ENCODE measurements at places on chromosomes 2 and 18.

DNA sequence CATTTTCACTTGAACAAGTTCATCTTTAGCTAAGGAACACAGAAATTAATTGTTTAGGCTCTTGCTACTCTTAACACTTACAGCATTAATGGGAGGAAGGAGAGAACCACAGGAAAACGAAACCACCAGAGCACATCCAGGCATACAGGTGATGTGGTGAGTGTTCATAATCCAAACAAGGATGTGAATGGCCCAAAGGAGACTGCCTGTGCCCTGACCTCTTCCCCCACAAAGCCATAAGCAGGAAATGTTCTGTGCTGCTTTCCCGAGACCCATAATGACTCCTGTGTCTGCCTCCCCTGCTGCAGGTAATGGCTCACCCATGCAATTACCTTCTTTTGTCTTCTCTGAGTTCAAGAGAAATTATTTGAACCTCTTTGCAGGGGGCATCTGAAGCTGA, 295.9 kb upstream of the LINC00305 start:
- no peak for DNase-seq

GRCh38 chr2:156539086-156539860, 103.1 kb downstream of the GPD2 start:
- no peak for DNase-seq

- no peak for DNase-seq
Measured at GRCh38 chr18:32530947-32531651, 60.4 kb upstream of the GAREM1 start.

DNA sequence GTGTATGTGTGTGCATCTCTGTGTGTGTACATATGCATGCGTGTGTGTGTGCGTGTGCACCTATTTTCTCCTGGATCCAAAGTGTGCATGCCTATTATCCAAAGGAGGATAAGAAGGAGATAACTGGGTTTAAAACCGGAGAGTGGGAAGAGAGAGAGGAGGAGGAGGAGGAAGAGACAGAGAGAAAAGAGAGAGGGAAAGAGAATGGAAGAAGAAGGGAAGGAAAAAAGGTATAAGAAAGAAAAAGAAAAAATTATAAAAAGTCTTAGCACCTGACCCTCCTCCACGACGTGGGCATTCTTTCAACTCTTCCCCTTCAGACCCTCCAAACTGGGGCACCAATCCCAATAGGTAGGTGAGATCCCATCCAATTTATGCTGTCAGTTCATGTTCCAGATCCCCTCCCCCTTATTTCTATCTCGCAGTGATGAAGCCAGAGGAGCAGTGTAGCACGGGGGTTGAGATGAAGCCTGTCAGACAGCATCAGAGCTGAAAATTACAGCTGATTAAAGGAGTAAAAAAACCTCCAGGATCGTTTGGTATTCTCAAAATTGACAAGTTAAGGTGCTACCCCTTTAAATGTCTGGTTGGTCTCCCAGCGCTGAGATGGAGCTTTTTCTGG, 386.7 kb upstream of the ATP5MC3 start:
- no peak for DNase-seq

DNA sequence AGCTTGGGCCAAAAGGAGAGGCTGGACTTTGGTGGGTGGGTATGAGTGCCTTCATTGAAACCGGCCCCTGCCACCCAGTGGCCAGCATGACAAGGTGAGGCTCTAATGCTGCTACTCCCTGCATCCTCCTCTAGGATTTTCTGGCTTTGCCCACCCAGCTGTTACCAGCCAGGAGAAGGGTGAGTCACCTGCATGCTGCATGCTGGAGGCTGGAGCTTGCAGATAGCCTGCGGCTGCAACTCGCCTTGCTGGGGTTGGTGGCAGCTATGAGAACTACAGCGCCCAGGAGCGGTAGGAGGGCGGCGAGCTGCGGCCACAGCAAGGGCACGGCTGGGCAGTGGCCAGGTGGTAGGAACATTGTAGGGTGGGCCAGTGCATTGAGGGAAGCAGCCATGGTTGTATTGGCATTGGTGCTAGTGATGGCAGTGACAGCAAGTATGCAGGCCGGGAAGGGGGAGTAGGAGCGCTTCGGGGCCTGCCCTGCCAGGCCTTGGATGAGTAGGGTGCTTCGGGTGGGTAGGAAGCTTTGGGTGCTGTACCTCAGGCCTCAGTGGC, 75.4 kb upstream of the SLC35G4 start:
- DNase-seq: no peak

DNA sequence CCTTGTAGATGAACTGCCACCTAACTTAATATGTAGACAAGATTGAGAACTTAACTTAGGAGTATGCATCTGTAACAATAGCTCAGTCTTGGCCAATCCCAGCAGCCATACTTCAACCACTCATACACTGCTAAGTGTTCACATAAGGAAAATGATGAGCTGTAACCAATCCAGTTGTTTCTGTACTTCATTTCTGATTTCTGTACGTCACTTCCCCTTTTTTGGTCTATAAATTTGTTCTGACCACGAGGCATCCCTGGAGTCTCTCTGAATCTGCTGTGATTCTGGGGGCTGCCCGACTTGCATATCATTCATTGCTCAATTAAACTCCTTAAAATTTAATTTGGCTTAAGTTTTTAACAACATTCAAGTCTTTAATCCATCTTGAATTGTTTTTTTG, 6.4 kb downstream of the SH3YL1 start:
- no peak for DNase-seq

DNA sequence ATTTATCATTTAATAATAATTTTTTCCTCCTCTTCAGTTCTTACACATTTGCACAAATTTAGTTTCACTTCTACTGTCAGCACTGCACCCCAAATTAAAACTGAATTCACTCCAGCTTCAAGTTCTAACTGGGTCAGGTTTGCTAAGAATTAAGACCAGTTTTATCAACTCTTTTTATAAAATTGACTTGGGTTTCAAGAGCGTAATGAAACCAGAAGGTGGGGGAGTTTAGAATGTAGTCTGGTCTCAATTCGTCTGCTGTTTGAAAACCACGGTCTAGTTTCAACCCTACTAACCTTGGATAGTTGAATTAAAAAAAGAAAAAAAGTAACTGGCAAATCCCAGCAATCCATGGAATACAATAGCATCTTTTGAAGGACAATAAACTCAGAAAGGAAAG, 14.3 kb upstream of the CTLA4 start:
- no peak for DNase-seq

DNA sequence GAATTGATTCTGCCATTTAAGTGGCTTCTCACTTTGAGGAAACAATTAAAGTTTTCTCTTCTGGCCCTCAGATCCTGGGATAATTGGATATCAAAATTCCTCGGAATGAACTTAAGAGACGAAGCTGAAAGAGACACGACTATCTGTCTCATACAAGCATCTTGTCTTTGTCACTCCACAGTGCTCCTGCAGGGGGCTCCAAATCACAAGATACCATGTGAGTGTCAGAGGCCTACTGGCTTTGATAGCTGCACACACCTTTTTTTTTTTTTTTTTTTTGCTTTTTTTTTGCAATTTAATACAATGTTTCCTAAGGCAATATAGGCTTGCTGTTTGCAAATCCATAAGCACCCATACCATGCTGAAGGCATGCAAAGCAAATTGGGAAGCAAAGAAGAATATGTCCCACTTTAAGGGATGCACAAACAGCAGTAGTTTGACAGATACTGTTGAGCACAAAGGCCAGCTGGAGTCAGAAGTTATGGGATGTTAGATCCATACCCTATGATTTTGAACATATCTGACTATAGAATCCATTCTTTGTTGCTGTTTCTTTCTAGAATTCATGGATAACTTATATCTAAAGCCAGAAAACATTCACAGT, 109.0 kb upstream of the CBLN2 start:
- DNase-seq: peak; percentile 22

DNA sequence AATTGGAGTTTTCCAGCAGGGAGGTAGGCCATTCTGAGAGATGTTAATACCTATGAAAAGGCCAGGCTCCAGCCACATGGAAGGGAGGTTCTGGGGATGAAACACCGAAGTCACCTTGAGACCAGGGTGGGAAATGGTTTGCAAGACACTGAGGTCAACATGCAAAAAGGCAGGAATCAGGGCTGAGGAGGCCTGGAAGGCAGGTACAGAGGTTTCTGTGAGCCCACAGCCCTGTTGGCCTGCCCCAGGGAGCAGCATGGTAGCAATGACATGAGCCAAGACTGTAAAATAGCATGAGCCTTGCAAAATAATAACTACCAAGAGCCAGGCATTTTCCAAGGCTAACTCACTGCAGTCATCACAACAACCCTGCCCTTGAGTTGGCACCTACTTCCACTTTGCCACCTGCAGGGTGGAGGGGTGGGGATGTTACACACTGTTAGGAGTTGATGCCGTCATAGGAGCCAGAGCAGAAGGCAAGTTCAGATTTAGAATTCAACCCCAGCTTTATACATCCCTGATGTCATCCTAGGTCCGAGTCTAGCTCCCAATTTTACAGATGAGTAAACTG, 61.3 kb downstream of the ZBTB7C start:
- no peak for DNase-seq

- no peak for DNase-seq
Measured at GRCh38 chr2:121860033-121860757, 104.7 kb downstream of the TSN start.

DNA sequence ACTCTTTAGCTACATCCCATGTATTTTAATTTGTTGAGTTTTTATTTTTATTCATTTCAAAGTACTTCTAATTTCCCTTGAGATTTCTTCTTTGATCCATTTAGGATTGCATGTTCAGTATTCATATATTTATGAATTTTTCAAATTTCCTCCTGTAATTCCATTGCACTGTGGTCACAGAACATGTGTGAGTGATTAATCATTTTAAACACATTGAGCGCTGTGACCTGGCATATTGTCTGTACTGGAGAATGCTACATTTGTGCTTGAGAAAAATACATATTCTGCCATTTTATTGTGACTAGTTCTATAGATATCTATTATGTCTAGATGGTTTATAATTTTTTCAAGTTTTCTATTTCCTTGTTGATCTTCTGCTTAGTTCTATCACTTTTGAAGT, 353.7 kb downstream of the RAD51AP2 start:
- DNase-seq: no peak

- DNase-seq: no peak
Measured at GRCh38 chr18:76456823-76457222, 38.2 kb downstream of the ZNF516 start.

GRCh38 chr2:197264332-197264731, 46.2 kb downstream of the ANKRD44 start:
- DNase-seq: no peak

DNA sequence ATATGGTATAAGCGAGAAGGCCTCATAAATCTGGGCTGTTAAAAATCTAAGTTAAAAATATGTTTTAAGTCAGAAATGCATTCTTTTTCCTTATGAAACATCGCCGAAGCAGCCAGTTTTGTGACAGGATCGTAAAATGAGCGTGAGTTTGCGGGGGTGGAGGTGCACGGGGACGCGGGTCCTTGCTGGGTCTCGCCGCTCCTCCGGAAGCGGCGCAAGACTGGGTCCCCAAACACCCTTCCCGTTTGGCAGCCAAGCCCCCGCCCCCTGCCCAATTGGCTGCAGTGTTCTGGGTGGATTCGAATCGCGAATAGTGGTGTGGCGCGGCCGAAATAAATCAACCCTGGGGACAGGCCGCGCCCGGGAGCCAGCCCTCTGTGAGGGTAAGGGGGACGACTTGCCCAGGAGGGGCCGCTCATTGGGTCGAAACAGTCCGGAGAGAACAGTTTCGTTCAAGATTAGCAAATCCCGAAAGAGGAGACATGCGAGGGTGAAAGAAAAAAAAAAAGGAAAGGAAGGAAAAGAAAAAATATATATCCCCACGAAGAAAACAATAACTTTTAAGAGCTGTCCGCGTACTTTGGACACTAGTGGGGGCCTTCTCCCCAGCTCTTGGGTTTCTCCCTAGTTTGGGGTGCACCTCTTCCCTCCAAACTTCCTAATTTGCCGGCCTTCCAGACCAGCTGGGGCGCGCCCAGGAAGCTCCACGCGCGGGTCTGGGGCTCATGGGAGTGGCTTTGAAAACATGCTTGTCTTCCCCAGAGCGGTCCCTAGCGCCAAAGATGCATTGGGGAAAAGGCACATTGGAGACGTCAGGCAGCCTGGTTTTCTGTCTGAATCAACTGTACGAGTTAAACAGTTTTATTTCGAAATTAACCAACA, 3.1 kb upstream of the GATA6 start:
- no peak for DNase-seq

- DNase-seq: no peak
Measured at GRCh38 chr2:232372231-232373208, 6.0 kb upstream of the ALPP start.

DNA sequence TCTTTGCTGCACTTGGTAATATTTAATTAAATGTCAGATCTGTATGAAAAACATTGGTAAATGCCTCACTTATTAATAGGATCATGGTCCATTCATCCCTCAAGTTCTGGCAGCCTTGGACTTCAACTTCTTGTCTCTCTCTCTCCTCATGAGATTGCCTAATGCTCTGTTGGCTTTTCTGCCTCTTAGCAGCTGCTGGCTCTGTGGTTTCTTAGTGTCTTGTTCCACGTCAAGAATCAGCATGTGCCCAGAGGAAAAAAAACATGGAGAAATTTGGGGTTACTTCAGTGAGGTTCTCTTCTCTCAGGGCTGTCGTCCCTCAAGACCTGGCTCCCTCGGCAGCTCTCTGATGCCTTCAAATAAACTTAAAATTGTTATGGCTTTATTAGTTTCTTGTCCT, 75.4 kb downstream of the TAF4B start:
- DNase-seq: no peak

- no peak for DNase-seq
Measured at GRCh38 chr2:196276421-196276820, 105.0 kb upstream of the STK17B start.

- no peak for DNase-seq
Measured at GRCh38 chr2:85429213-85429923, 10.9 kb downstream of the SH2D6 start.

GRCh38 chr18:8656232-8656631, 47.0 kb downstream of the RAB12 start:
- no peak for DNase-seq

- DNase-seq: no peak
Measured at GRCh38 chr2:23617167-23617810, 232.3 kb downstream of the KLHL29 start.

- DNase-seq: no peak
Measured at GRCh38 chr2:101740555-101740964, 43.1 kb downstream of the MAP4K4 start.

DNA sequence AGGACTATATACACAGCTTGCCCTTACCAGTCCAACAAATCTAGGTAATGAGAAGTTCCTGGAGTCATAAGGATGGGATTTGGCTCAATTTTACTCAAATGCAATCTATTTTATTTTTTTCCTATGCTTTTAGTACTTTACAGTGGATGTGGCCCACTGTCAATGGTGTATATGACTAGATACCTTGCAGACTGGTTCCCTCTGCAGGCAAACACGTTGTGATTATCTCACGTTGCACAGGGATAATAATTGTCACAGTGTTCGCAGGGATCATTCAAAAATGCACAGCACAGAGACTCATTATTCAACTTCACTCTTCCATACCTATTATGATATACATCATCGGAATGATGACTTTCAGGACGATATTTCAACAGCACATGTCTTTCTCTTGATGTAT, 359.7 kb downstream of the MBD2 start:
- DNase-seq: no peak

- DNase-seq: no peak
Measured at GRCh38 chr2:163887182-163887581, 151.4 kb upstream of the FIGN start.

GRCh38 chr18:41647914-41648313, 307.1 kb upstream of the PIK3C3 start:
- DNase-seq: no peak

- no peak for DNase-seq
Measured at GRCh38 chr18:36107477-36107876, 21.7 kb downstream of the SLC39A6 start.

- DNase-seq: no peak
Measured at GRCh38 chr2:11281186-11281585, 63.2 kb downstream of the ROCK2 start.

GRCh38 chr2:71862921-71863320, 284.7 kb downstream of the CYP26B1 start:
- DNase-seq: no peak

All from right renal pelvis (tissue), 4 donors.